Smooth muscle cell of bladder (primary cell): ENCODE measurements at places on chromosomes 2 and 18. TPM values are rescaled to one million over a fixed set of nuclear protein-coding genes. Genes with fewer than 3 reads are reported as not detected.

The ID2 gene
- total RNA-seq = 164 and 461 TPM in 2 replicates

The GTF2A1L gene
- total RNA-seq = 0.09 and 3.6 TPM in 2 replicates

The DYSF gene
- 0.14 and 0.65 TPM in 2 replicates for total RNA-seq

The CCDC85A gene
- total RNA-seq = under 0.01 and 0.09 TPM in 2 replicates

The IMPA2 gene
- total RNA-seq = 15.2 and 17.6 TPM in 2 replicates

The MAP3K19 gene
- not detected in 2 replicates for total RNA-seq

The HDAC4 gene
- total RNA-seq = 15.5 and 21.7 TPM in 2 replicates

The DCDC2C gene
- not detected in 2 replicates for total RNA-seq

The ALLC gene
- total RNA-seq = not detected in 2 replicates

The NT5DC4 gene
- not detected in 2 replicates for total RNA-seq

The HOXD11 gene
- total RNA-seq = 0.14 and 0.18 TPM in 2 replicates

The RHOB gene
- total RNA-seq = 130 and 143 TPM in 2 replicates

The CACNB4 gene
- 1.1 and 2.8 TPM in 2 replicates for total RNA-seq

The CCDC74A gene
- total RNA-seq = 5.5 and 11.5 TPM in 2 replicates

The KCNG2 gene
- total RNA-seq = 1.3 and 4.7 TPM in 2 replicates

The ANKRD30BL gene
- total RNA-seq = not detected in 2 replicates

The CDH20 gene
- under 0.01 and 0.18 TPM in 2 replicates for total RNA-seq

The SCLY gene
- 8.7 and 11.1 TPM in 2 replicates for total RNA-seq

The FAM136A gene
- total RNA-seq = 14.4 and 16.9 TPM in 2 replicates

The CCDC68 gene
- total RNA-seq = 6.9 and 27.0 TPM in 2 replicates

The VIT gene
- total RNA-seq = 2.0 and 3.1 TPM in 2 replicates

The IL37 gene
- total RNA-seq = not detected in 2 replicates

The GPR45 gene
- not detected in 2 replicates for total RNA-seq

The UCN gene
- 0.14 and 0.83 TPM in 2 replicates for total RNA-seq

The DSC2 gene
- under 0.01 TPM in 1 of 2 replicates, not detected in the other for total RNA-seq

The PLEK gene
- 0.14 and 1.1 TPM in 2 replicates for total RNA-seq

The GREB1 gene
- total RNA-seq = 1.3 and 2.1 TPM in 2 replicates

The DSG1 gene
- not detected in 2 replicates for total RNA-seq

The CCT4 gene
- total RNA-seq = 133 and 157 TPM in 2 replicates

The NTSR2 gene
- total RNA-seq = under 0.01 TPM in 1 of 2 replicates, not detected in the other

The IL36RN gene
- 0.09 TPM in 1 of 2 replicates, not detected in the other for total RNA-seq

The PSME4 gene
- total RNA-seq = 20.8 and 23.5 TPM in 2 replicates

The IHH gene
- not detected in 2 replicates for total RNA-seq

The ALS2 gene
- total RNA-seq = 22.3 and 30.0 TPM in 2 replicates

The LONRF2 gene
- total RNA-seq = 0.28 TPM in 2 replicates

The UGT1A3 gene
- total RNA-seq = not detected in 2 replicates
